ENCODE measurements at places on chromosomes 7 and 10. TPM values are rescaled to one million over a fixed set of nuclear protein-coding genes. Genes with fewer than 3 reads are reported as not detected.

Gene AKR1C3
- 10.7 TPM for polyA plus RNA-seq

Gene HEPACAM2
- not detected for polyA plus RNA-seq

Gene PDLIM1
- 255 TPM for polyA plus RNA-seq

Gene HPSE2
- polyA plus RNA-seq, result not detected

Gene BEND7
- 2.1 TPM for polyA plus RNA-seq

DNA sequence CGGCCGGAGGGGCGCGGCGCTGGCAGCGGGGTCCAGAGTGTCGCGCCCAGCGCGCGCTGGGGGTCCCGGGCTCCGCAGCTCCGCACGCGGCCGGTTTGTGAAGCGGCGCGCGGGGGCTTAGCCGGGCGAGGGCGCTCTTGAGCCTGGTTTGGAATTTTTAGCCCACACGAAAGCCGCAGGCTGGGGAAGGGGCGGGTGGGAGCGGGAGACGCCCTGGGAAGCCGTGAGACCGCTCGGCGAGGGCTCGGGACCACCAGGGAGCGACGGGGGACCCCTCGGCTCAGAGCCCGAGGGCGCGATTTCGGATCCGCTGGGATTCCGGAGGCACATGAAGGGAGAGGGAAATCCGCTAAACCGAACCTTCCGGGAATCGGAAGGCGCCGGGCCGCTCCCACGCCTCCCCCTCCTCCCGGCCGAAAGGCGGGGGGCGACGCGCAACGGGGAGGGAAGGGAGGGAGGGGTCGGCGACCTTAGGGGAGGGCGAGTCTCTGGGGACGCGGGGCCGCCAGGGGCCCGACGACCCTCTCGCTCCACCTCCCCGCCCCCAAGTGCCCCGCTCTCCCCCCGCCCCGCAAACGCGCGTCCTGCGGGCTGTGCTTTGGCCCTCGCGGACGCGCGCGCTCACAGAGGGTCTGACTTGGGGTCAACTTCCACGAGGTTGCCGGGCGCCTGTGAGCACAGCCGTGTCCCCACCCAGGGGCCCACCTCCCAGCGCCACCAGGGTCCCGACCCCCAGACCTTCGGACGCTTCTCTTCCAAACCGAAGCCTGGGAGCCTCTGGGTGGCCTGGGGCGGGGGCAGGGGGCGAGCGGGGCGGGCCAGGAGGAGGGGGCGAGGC is 5.1 kb upstream of the ELFN1 start:
- DNase-seq, result no peak

DNA sequence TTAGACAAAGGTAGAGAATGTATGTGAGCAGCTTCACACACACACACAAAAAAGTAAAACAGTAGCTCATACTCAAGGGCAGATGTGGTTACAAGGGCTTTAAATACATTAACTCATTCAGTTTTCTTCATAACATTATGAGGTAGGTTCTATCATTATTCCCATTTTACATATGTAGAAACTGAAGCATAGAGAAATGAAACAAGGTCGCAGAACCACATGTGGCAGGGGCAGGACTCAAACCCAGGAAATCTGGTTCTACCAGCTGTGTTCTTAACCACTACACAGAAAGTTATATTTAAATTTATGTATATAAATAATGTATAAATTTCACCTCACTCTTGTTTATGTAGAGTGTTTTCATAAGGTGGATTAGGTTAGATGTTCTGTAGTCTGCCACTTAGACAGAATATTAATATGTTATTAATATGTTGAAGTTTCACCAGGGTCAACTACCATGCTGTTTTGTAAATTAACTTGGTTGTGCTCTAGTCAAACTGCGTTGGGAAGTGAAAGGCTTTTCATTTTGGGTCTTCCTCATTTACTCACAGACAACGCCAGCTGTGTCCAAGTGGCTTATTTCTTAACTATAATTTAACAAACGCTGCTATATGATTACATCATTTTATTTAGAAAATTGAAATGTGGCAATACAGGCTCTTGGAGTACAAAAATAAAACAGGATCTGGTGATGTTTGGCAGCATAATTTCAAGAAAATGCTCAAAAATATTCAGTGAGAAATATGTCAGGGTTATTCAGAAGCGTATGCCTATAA is 138.4 kb downstream of the MDFIC start:
- DNase-seq, result no peak

DNA sequence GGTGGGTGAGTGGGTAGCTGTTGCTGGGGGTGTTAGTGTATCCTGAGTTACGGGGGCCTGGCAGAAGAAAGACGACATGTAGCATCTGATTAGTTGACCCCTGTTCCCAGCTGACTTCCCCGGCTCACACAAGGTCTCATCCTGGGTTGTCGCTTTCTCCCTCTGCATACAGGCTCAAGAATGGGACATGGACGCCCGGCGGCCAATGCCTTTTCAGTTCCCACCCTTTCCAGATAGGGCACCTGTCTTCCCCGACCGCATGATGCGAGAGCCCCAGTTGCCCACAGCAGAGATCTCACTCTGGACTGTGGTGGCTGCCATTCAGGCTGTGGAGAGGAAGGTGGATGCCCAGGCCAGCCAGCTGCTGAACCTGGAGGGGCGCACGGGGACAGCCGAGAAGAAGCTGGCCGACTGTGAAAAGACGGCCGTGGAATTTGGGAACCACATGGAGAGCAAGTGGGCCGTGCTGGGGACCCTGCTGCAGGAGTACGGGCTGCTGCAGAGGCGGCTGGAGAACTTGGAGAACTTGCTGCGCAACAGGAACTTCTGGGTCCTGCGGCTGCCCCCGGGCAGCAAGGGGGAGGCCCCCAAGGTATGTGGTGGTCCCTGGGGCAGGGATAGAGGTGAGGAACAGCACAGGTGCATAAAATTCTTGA is 2.9 kb downstream of the ZNF282 start:
- DNase-seq, result no peak

- no peak for DNase-seq
Measured at GRCh38 chr10:22573820-22574569, 140.4 kb downstream of the PIP4K2A start.

DNA sequence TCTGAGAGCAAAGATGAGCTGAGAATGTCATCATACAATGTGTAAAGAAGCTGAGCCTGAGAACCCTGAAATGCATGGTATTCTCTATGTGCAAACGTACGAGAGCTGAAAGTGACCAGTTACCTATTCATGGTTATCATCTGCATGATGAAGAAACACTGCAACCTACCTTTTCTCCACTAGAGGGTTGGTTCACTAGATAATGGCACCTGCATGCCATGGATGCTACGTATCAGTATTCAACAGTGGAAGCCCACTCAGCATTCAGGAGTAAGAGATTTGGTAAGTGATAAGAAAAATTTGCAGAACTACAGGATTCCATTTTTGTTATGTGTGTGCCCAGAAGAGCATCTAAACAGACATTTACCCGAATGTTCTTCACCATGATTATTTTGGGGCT is 145.4 kb downstream of the PTPRN2 start:
- no peak for DNase-seq

GRCh38 chr7:137007001-137007694 is 138.7 kb downstream of the CHRM2 start:
- no peak for DNase-seq

GRCh38 chr7:2041496-2042367 is 191.0 kb downstream of the MAD1L1 start:
- DNase-seq, result no peak

- no peak for DNase-seq
Measured at GRCh38 chr7:129607471-129608120, 3.9 kb upstream of the NRF1 start.

DNA sequence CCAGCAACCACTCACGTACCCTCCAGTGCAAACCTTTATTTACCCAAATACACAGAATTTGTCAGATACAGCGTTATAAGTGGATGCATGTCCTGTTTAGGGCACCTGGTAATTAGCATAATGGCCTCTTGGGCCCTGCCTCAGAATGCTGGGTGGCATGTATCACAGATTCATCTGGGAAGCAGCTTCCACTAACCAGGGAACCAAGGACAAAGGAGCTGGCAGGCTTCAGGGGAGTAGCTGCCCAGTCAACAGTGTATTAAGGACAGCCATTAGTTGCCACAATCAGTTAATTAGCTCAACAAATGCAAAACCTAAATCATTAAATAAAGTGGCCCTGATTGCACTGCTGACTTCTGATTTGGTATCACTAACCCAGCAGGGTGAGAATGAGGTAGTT is 105.7 kb downstream of the RAPGEF5 start:
- no peak for DNase-seq

DNA sequence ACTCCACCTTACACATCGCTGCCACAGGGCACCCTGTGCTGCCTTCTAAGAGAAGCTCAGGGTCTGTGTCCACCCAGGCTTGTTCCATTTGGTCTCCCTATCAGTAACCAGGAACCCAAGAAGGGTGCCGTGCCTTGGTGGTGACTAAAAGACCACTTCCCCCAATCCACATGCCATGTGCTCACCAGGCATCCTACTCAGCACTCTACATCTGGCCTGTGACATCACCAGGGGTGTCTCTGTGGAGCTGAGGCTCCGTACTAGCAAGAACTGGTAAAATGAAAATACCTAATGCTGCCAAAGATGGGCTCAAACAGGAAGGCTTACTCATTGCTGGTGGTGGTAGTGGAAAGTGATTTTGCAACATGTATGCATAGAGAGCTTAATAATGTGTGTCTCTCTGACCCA is 19.0 kb upstream of the C10orf71 start:
- no peak for DNase-seq

Data from AG04450 (cell line).